ENCODE measurements at places on chromosomes 1 and 21. TPM values are rescaled to one million over a fixed set of nuclear protein-coding genes. Genes with fewer than 3 reads are reported as not detected.

The NCF2 gene
- 48.3 TPM for total RNA-seq

The CD1B gene
- total RNA-seq, result not detected

The CD5L gene
- not detected for total RNA-seq

The GJB5 gene
- total RNA-seq, result 45.8 TPM

The RHD gene
- total RNA-seq, result not detected

The UBE2U gene
- total RNA-seq, result not detected

The THEM5 gene
- 65.7 TPM for total RNA-seq

The SAMSN1 gene
- total RNA-seq, result 0.80 TPM

DNA sequence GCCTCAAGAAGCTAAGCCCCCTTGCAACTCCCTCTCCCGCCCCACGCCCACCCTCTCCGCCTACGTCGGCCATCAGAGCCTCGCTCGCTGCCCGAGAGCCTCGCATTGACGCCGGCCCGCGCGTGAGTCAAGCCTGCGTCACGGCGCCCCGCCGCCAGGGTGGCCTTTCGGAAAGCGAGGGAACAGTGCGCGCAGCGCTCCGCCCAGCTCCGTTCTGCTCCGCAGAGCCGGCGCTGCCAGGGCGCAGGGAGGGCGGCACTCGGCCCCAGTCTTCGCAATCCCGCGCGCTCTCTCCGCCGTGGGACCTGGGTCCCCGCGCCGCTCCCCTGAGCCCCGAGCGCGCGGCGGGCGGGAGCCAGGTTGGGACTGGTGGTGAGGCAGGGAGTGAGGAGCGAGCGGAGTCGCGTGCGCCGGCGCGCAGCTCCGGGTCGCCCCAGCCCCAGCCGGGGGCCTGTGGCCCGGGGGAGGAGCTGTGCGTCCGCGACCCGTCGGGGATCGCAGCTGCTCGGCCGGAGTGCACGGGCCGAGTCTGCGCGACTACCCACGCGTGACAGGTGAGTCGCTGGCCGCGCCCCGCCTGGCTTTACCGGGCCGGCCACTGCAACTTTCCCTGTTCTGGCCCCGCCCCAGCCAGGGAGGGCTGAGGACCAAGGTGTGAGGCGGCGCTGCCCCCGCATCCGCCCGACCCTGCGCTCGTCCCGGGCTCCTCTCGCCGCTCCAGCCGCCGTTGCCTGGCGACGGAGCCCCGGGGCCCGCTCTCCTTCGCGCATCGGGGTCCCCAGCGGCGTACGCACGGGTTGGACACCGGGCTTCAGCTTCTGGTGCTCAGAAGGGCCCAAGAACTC lies at the start of gene SLC6A17:
Gene SLC6A17 (plus strand): TSS at position 165 of the 845 bp plus-strand sequence. CDS start 16,436 bp downstream, outside the sequence.
- no peak for DNase-seq

DNA sequence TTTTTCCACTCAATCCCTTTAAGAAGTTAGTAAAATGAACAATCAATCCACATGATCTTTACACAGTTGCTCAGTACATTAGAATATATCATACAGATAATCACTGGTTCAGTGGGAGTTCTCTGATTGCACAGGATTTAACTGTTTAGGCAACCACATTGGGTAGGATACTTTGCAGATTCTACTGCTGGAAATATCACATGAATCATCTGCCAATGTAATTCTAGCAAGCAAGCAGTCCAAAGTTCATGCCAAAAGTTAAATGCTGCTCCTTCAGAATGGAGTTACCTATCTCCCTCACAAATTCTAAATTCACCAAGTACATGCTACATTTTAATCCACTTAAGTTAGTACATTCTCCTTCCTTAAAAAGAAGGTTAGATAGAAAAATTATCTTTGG lies 52.4 kb downstream of the NEGR1 start:
- no peak for DNase-seq

- no peak for DNase-seq
Measured at GRCh38 chr1:18769140-18769539, 90.3 kb downstream of the TAS1R2 start.

DNA sequence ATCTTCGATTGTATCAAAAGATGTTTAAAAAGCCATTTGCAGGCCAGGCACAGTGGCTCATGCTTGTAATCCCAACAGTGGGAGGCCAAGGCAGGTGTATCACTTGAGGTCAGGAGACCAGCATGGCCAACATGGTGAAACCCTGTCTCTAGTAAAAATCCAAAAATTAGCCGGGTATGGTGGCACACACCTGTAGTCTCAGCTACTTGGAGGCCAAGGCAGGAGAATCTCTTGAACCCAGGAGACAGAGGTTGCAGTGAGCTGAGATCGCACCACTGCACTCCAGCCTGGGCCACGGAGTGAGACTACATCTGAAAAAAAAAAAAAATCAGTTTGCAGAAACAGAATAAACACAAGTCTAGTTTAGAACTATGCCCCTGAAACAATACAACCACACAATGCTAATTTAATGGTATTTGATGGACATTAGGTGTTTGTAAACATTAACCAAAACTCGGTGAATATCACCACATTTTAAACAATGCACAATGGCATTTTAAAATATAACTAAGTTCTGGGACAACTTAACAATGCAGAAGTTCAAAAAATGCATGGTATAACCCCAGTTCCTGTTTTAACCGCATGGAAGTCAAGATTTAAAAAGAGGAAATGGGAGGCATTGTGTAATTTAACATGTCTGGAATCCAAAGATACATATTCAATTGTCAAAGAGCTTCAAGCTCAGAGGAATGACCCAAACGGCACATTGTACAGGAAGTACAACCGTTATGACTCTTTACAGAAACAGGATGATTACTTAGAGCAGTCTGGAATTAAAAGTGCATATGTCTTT lies 7.1 kb upstream of the PTTG1IP start:
- no peak for DNase-seq

GRCh38 chr1:192603218-192603787 lies 27.7 kb downstream of the RGS1 start:
- no peak for DNase-seq

DNA sequence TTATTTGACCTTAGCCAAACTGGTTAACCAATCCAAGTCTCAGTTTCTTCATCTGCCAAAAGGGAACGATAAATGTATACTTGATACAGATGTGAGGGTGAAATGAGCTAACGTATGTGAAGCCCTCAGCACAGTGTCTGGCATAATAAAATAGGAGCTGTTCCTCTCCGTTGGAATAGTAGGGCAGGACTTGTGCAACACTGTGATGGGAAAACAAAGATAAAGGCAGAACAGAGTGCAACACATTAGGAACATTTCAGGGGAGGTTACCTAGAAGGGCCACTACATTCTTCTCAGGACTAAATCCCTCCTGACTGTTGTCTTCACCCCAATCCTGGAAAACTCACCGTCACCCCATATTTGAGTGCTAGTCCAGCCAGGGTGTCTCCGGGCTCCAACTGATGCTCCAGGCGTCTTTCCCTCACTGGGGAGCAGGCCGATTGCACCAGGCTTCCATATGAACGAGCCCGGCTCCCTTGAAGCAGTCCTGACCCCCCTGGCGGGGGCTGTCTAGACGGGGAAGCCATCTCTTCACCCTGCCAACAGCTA lies 896 bp downstream of the LYSMD1 start:
- DNase-seq, result no peak

DNA sequence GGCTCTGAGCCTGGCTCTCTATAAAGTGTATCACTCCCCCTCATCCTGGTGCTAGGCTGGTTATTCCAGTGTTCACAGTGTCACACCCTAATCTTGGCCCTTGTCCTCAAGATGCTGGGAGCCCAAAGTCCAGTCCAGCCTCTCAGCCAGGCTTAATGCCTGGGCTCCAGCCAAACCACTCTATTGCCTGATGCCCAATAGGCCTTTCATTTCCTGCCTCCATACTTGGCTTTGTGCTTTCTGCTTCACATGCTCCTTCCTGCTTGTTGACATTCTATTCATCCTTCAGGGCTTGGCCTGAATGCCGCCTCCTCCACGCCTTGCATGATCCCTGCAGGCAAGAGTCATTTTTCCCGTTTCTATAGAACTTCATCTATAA lies 1.7 kb downstream of the KLHDC8A start:
- no peak for DNase-seq

GRCh38 chr1:95437011-95437410 lies 203.0 kb downstream of the RWDD3 start:
- DNase-seq, result no peak

DNA sequence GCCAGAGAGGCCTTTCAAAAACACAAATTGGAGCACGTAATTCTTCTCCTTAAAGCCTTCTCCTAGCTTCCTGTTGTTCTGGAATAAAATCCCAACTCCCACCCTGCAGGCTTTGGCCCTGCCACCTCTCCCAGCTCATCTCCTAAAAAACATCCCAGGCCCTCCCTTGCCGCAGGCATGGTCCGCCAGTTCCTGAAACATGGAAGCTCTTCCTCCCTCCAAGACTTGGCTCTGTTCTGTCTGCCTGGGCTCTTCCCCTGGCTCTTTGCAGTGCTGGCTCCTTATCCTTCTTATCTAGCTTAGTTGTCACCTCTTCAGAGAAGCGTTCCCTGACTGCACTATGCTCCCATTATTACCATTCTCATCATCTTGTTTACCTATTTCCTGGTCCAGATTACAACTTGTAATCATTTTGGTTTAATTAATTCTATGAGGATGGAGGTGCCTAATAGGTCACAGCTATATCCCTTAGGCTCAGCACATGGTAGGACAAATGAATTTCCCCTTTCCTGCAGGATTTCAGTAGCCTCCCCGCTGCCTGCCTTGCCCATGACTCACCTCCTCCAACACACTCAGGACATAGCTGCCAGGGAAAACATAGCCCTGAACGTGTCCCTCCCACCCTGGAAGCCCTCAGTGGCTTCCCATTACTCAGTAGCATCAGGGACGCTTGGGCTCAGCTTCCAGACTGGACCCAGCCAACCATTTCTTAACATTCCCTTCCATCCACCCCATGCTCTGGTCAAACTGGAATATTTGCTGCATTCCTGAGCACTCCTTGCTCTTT lies 15.7 kb upstream of the IGSF21 start:
- no peak for DNase-seq

DNA sequence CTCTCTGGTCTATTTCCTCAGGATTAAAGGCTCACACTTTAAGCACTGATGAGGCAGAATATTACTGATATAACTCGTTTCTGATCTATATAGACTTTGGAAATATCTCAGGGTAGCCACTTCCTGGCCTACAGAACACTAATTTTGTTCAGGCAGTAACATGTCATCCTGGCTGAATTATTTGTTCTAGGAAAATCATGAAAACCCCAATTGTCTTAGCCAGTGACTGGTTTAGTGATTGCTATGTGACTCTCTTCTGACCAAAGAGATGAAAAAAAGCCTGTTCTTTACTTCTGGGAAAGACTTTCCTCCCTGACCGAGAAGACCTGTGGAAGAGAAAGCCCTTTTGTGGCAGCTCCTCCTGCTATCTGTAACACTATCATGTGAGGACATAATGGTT lies 453.7 kb downstream of the SETD4 start:
- DNase-seq, result no peak

- no peak for DNase-seq
Measured at GRCh38 chr1:26237230-26237966, 3.4 kb downstream of the CEP85 start.

DNA sequence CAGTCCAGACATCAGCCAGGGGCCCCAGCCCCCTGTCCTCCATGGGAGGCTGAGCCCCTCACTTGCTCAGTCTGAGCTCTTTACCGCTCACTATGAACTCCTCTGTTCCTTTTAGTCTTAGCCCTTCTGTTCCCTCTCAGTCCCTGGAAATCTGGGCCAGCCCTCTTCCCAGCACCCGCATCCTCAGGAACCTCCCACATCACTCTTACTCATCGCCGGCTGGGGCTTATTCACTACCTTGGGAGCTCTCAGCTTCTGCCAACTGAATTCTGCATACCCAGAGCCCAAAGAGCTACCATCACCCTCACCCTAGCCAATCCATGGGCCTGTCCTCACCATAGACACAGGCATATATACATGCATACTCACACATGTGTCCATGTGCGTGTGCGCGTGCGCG lies 11.5 kb downstream of the KNCN start:
- DNase-seq, result no peak

DNA sequence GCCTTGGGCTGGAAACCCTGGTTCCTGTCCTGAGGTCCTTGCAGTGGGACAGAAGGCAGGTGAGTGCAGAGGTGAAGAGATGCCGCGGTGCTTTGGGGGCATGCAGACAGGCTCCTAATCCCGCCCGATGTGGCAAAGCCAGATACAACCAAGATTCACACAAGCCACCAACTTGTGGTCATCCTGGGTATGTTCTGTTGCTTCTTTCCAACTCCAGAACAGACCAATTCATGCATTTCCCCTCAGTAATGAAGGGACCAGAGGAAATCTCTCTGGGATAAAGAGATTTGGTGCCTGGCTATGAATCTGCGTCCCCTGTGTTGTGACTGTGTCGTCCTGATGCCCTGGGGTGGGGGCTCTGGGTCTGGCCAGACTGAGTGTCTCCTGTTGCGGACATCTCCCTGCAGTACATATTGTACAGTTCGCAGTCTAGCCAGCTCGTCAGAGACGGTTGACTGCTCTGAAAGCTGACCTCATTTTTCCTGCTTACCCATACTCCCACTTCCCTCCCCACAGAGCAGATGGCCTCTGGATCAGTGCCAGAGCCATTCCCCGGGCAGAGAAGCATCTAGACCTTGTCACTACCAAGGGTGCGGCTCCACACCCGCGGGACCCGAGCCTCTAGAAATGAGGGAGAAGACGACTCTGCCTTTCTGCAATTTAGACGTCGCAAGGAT lies 216.3 kb downstream of the KIF26B start:
- no peak for DNase-seq

GRCh38 chr1:159005676-159006075 lies 4.0 kb upstream of the IFI16 start:
- no peak for DNase-seq

DNA sequence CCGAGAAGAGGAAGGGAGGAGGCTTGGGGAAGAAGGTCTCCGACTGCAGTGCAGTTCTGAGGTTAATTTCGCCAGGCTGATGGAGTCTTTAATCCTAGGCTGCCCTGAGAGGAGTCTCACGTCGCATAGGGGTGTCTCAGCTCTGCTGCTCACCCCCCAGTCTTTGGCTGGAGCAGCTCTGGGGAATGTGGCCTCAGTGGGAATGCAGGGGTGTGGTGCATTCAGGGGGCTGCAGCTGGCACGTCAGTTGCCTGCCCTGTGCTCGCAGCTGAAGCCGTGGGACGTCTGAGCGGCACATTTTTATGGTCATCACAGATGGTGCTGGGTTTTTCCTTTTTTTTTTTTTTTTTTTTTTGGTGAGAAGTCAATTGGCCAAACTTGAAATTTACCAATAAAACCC lies 38.2 kb downstream of the ACTN2 start:
- DNase-seq, result no peak

DNA sequence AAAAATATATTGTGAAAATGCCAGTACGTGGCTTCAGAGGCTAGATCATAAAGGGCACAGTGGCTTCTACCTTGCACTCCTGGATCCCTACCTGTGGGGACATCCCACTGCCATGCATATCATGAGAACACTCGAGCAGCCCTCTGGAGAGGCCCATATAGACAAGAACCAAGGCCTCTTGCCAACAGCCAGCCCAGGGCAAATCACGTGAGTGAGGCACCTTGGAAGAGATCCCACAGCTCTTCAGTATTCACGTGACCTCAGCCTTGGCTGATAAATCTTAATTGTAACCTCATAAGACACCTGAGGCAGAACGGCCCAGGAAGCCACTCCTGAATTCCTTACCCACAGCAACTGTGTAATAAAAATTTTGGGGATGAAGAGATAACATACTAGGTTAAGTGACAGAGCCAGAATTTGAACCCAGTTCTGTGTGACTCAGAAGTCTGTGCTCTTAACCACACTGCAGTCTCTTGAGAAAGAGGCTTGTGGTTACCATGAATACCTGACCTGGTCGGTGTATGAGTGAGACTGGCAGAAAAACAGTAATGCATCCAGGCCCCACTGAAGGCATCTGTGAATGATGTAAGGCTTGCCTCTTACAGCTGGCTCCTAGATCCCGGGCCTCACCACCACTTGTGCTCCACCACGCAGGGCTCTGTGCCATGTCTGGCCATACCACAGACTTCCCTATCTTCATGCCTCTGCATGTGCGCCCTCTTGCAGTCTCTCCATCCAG lies 6.9 kb upstream of the A3GALT2 start:
- peak; percentile 65 for DNase-seq

- no peak for DNase-seq
Measured at GRCh38 chr1:22722901-22723550, 12.4 kb downstream of the EPHB2 start.

All from suprapubic skin (tissue), 4 donors.